ENCODE measurements at places on chromosomes 1 and 21.

DNA sequence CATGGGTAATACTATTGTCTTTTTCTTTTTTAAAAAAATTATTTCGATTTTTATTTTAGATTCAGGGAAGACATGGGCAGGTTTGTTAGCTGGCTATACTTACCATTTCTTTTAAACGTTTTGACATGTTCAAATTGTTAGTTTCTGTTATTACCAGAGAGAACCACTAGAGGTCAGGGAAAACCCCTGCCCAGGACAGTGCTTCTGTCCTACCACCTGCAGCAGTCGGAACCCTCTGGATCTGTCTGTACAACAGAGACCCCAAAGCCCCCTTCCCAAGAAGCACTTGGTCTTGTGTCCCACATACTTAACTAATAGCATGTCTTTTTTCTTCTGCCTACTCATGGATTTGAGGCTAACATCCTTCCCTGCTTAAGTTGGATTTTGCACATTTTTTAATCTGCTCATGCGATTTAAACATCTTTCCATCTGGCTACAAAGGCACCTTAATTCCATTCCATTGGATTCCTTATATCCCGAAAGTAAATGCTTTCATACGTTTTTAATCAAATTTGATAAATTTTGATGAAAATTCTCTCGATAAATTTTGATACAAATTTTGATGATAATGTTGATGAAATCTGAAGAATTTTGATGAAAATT is 10.0 kb upstream of the C1orf115 start:
- no peak for DNase-seq

DNA sequence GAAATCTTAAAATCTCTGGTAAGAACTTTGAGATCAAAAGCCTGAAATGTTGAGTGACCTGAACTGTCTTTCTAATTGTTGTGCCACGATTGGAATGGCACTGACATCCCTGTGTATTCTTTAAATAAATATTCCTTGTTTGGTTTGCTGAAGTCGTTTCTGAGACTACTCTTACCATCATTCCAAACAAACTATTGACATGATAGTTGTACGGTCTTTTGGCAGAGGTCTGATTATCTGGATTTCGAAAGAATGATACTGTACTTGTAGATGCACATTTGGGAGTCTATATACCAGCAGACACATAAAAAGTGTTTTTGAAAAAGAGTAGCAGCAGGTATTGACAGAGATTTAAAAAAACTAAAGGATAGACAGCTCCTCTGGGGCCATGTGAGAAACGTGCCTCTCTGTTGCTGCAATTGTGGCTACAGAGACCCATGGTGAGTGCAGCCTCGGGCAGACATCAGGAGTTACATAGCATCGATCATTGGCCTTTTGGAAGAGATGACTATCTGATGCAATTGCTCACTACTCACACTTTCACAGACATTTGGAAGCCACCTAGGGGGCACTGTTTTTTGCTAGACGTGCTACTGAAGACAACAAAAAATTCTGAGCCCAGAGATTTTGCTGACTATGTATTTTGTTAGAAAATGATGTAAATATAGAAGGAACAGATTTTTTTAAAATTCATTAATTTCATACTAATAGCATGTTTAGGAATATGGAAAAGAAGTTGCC is 464.5 kb downstream of the KCNT2 start:
- DNase-seq: no peak

DNA sequence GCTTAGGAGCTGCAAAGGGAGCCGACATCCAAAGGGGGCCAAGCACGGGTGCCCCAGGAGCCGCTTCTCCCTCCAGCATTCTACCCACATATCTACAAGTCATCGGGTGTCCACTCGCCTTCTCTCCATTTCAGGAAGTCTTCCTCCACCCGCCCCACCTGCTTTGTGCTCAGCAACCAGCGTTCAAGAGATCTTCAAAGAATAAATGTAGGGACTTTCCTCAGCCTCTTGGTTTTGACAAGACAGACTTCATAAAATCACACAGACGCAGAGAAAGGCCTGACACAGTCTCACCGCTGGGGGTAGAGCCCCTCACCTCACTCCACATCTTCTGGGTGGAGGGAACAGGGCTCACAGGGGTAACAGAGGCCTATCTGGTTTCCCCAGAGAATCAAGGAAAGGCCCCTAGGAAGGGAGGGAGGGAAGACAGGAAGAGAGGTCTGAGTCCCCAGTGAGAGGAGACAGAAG is 49.5 kb downstream of the SSBP3 start:
- DNase-seq: no peak

- no peak for DNase-seq
Observed at GRCh38 chr1:4711416-4712275, 57.2 kb downstream of the AJAP1 start.

DNA sequence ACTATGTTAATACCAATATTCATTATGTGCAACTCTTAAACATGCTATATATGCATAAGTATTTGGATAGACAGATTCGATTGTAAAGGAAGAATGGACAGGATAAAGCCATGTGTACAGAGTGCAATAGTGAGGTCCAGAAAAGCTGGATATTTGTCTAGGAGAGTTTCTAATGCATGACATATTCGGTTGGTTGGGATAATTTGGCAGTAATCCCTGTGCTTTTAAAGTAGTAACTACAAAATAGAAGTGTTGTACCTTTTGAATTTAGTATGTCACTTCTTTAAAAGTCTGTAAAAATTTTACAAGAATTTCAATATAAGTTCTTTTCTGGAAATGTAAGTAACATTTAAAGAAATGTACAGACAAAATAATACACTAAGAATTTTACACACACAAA is 774.5 kb downstream of the USP25 start:
- no peak for DNase-seq

DNA sequence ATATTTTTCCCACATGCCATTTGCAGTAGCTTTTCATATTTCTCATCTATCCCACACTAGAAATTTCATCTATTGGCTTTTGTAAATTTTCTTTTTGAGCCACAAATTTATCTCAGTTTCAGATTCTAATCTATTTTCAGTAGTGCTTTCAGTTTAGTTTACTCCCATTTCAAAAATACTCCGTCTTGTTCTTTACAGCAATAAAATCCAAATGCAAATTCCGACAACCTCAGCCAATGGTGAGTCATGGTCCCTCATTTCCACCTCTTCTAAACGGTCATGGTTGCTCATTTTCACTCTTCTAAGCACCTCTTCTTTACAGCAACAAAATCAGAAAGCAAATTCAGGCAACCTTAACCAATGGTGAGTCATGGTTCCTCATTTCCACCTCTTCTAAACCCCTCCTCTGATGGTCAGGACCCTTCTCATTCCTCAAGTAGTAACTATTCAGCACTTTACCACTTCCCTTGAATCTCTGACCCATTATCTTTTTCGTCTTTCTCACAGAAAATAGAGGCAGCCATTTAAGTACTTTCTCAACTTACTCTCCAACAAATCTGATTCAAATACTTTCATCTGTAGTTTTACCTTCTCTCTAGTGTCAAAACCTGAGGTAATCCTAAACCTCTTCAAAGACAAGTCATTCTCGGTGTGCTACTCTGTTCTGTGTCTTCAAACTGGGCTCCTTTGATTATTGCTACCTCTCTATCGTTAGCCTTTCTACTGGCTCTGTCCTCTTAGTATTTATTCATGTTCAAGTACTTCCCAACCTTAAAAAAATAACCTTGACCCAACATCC is 34.4 kb downstream of the C21orf91 start:
- no peak for DNase-seq

- no peak for DNase-seq
Observed at GRCh38 chr1:116825207-116825719, 71.0 kb downstream of the CD2 start.

- DNase-seq: no peak
Observed at GRCh38 chr21:28483301-28484035, 509.2 kb downstream of the LTN1 start.

- DNase-seq: no peak
Observed at GRCh38 chr1:56547977-56548376, 31.4 kb downstream of the PLPP3 start.

- DNase-seq: no peak
Observed at GRCh38 chr1:33331444-33332356, 10.8 kb upstream of the A3GALT2 start.

DNA sequence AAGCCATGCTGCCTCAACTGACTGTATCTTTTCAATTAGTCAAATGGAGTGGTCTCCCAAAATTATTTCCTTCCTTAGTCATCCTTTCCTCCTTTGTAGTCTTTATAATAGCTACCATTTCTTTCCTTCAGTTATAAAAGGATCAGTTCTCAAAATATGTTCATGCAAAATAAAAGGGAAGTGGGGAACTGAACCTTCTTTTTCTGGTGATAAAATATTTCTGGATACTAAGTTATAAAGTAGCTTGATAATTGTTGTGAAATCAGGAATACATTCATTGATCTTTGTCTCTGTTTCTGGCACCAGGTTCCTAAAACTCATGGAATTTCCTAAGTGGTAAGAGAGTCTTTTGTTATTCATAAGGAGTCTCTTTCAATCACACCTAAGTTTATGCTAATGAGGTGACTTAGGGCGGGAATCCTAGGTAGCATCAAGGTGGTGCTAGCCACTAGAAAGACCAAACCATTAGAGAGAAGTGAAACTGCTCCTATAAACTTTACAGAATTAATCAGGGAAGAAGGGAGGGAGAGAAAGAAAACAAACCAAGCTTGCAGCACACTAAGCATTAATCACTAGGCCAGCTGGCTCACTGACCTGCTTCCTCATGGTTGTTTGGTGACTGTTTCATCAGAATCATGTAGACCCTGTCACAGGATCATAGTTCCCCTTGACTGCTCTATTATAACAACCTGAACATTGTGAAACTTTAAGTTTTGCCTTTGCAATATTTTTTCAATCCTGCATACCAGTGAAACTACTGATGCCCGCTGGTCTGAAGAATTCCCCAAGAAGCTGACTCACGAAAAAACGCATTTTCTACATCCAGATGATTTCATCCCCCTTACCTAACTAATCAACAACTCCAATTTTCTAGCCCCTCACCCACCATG is 161.6 kb upstream of the PTBP2 start:
- DNase-seq: no peak

DNA sequence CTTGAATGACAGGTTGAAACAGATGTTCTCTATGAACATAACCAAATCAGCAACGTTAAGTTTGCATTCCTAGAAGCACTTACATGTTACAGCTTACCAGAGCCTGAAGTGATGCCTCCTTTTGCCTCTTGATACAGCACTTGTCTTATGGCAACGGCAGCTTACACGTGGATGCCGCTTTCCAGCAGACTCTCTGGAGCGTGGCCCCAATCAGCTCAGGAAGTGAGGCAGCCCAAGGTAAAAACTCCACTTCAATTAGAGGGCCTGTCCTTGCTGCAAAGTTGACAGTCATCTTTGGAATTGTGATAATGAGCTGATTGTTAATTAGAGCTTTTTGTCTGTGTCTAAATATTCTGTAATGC is 345.1 kb downstream of the RYR2 start:
- no peak for DNase-seq

All from anterior cingulate cortex (tissue), 58 donors.